ENCODE measurements at places on chromosomes 5 and 9. TPM values are rescaled to one million over a fixed set of nuclear protein-coding genes. Genes with fewer than 3 reads are reported as not detected.
A peak's percentile ranks its signal among the peaks of the same experiment; 100 is the strongest.

DNA sequence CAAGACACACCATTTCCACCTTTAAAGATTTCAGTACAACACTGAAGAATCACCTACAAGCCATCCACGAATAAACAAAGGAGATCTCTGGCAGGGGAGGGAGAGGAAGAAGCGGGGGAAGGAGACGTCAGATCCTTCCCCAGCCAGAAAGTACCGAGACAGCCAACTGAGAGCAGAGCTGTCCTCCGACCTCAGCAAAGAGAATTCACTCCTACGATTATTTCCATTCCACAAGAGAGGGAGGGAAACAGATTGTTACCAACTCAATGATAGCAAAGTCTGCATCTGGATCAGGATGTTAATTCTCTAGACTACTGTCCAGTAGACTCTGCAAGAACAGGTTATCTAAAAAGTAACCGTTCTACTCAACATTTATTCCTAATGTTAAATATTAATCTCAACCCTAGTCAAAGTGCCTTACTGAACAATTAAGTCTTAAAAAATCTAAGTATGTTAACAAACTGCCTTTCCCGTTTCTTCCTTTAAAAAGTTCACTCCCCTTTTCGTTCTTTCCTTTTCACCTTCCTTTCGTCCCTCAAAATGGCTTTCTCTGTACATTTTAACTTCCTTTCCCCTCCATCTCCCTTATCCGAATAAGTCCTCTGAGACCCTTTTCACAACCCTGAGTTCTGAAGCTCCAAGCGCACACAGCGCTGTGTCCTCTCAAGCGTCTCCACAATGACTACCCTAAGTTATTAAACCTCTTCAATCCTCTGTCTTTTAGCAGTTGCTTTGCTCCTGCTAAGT is 1.4 kb downstream of the CHD1 start:
- DNase-seq: peak; percentile 55

The GARIN3 gene
- total RNA-seq: not detected

The CD14 gene
- total RNA-seq: 73.9 TPM

The TYRP1 gene
- total RNA-seq: 31.0 TPM

GRCh38 chr9:77582525-77582924 is 65.6 kb downstream of the GNA14 start:
- DNase-seq: no peak

DNA sequence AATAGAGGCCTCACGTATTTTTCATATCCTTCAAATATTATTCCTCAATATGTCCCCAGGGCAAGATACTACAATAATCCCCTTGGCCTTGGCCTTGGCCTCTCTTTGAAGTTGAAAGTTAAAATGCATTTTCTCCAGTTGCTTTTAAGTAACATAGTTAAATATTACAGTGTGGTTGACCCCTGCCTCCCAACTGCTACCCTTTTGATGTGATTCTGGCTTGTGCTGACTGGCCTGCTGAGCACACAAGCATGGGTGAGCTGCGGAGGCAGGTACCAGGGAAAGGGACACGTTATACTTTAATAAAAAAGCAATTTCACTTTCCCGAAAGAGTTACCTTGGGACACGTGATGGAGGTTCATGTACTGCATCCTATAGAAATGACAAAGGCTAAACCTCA is 17.9 kb upstream of the TMEM252 start:
- DNase-seq: no peak

The TENT4A gene
- 14.8 TPM for total RNA-seq

- no peak for DNase-seq
Measured at GRCh38 chr5:14779975-14780374, 91.6 kb downstream of the ANKH start.

DNA sequence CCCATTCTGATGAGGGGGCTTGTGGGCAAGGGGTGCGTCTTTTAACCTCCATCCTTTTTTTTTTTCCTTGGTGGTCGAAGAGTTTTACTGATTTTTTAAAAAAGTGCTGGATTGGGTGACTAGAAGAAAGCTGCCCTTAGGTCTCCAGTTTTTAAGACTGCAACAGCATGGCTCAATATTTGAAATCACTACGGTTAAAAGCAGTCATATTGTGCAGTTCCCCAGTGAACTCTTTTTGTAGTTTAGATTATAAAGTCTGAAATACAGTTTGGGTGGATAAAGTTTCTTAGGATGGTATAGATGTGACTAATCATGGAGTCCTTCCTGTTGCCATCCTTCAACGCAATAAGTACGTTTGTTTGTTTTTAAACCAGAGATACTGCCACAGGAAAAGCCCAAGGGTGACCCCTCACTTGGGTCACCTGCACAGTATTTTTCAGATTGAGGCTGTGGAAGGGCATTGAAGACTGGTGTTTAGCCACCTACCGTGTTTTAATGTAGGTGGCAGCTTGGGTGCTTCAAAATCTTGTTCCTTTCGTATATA is 520 bp upstream of the DHFR start:
- no peak for DNase-seq

The LRRC19 gene
- not detected for total RNA-seq

The PCDHGB6 gene
- 4.9 TPM for total RNA-seq

DNA sequence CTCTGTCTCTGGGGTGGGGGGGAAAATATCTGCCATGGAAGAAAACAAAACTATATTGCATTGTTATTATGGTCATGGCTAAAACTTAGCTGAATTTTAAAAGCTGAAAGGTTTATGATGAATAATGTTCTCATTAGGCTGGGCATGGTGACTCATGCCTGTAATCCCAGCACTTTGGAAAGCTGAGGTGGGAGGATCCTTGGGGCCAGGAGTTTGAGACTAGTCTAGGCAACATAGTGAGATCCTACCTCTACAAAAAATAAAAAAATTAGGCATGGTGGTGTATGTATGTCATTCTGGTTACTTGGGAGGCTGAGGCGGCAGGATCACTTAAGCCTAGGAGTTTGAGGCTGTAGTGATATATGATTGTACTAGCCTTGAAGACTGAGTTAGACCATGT is 44.5 kb downstream of the IPO11 start:
- DNase-seq: no peak

The SLC6A19 gene
- not detected for total RNA-seq

The PCDH12 gene
- total RNA-seq: 5.4 TPM

The PCDHA1 gene
- not detected for total RNA-seq

DNA sequence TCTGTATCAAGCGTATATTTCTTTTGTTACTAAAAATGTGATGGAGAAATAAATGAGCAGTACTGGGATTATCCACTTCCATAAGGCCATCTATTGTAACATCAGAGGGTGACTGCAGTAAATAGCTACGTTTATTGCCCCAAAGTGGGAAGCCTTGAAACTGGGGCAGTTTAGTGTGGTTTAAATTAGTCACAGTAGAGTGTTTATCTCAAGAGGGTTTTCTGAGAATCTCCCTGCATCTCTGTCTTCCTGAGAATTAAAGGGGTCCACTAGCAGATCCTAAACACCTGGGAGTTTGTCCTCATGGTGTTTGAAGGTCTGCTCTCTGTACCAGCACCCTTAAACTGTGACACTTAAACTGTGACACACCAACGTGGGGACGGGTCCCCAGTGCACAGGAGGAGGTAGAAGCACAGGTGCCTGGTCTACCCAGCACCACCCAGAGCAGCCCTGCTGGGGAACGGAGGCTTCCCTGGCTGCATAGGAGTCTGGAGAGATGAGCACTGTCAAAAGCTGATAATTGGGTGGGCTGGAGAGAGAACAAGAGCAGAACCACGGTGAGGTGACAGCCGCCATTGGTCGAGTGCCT is 25.2 kb downstream of the PRRC2B start:
- no peak for DNase-seq

- DNase-seq: no peak
Measured at GRCh38 chr5:8585230-8586018, 716.5 kb downstream of the MTRR start.

The INSL6 gene
- not detected for total RNA-seq

DNA sequence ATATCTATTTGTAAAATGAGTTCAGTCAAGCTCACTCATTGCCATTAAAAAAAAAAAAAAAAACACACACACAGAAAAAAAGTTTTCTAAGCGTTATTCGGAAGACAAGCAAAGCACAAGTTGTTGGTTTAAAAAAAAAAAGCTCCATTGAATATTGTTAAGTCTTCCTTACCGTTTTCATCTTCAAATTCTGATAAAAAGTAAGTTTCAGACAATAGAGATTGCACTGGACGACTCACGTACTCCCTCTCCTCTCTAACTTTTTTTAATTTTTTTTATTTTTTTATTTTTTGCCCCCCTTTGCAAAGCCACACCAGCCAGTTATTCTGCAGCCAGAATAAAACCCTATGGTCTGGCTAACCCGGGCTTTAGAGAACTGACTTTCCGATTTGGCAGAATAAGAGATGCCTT is 544 bp downstream of the ADAMTS6 start:
- DNase-seq: no peak

DNA sequence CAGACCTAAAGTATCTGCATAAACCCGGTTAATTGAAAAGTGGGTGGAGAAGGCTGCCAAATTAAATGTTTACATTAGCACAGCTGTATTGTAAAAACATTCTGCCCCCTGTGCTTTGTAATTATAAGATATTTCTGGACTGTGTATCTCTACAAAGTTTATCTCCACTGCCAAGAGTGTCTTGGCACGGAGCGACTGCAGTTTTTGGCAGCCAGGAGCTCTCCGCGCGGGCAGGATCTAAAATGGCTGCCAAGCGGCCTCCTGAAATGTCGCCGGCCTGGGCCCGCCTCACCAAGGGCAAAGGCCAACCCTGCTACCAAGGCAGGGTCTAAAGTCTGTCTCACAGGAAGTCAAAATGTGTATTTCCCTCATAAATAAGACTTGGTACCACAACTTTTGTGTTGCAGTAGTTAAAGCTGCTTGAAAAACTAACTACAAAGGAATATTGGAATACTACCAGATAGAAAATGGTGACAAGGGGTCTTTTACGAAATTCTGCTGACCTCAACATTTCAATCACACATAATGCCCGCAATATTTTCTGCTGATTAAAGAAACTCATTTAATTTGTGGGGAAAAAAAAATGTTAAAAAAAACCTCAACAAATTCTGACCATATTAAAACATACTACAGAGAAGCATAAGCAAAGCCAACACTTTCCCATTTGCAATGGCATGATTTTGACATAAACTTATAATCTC is 110.4 kb downstream of the NFIB start:
- DNase-seq: peak; percentile 81

The MGAT4B gene
- 66.5 TPM for total RNA-seq

The AIF1L gene
- 31.1 TPM for total RNA-seq

GRCh38 chr5:9265441-9266287 is 280.2 kb downstream of the SEMA5A start:
- no peak for DNase-seq

DNA sequence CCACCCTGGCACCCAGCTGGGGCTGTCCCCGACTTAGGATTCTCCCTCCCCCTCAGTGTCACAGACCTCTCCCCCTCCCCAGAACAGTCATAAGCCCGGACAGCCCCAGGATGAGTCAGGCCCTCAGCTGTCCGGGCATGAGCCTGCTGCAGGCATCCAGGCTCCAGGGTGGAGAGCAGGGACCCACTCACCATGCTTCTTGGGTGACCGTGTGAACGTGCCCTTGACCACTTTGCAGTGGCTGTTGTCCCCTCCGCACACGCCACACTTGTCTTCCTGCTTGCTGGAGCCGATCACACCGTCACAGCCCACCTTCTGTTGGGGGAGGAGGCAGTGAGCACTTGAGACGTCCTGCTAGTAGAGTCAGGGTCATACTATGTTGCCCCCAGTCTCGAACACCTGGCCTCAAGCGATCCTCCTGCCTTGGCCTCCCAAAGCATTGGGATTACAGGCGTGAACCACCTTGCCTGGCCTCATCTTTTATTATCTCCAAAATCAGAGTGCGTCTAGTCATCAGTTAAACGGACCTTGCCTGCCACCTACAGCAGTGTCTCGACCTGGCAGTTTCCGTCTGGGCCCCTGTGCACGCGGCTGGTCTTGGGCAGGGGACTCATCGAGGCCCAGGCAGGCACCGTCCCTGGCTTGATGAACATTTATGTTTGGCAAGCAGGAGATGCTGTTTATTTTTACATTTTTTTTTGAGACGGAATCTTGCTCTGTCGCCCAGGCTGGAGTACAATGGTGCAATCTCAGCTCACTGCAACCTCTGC is 72.6 kb downstream of the ZNF354C start:
- no peak for DNase-seq

The CD274 gene
- total RNA-seq: 12.4 TPM

The PCA3 gene
- total RNA-seq: not detected

DNA sequence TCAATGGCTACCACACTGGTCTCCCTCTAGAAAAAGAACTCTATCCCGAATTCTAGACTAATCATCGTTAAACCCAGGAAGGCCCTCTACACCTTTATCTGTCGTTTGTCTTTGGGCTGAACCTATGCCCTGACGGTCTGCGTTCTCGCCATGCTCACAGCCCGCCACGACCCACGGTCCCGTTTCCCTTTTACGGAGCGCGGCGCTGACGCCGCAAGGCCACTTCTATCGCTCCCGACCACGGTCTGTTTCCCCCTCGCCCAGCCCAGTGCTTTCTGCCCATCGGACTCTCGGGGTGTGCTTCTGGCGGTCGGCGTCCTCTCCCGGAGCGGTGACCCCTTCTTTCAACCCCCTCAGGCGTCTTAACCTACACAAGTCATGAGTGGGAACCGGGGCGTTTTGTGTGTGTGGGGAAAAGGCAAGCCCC is 974 bp downstream of the C9orf40 start:
- peak; percentile 59 for DNase-seq

The PCDHB4 gene
- 2.4 TPM for total RNA-seq

The GKAP1 gene
- 12.5 TPM for total RNA-seq

- DNase-seq: no peak
Measured at GRCh38 chr9:131495785-131496184, 6.9 kb upstream of the POMT1 start.

- DNase-seq: no peak
Measured at GRCh38 chr9:25703701-25704357, 25.6 kb upstream of the TUSC1 start.

GRCh38 chr9:5736563-5737346 is 96.2 kb downstream of the ERMP1 start:
- no peak for DNase-seq

The PLCXD3 gene
- total RNA-seq: 39.6 TPM

The QRFP gene
- not detected for total RNA-seq

- DNase-seq: peak; percentile 74
Measured at GRCh38 chr5:150411245-150411979, 1.3 kb downstream of the CD74 start.

DNA sequence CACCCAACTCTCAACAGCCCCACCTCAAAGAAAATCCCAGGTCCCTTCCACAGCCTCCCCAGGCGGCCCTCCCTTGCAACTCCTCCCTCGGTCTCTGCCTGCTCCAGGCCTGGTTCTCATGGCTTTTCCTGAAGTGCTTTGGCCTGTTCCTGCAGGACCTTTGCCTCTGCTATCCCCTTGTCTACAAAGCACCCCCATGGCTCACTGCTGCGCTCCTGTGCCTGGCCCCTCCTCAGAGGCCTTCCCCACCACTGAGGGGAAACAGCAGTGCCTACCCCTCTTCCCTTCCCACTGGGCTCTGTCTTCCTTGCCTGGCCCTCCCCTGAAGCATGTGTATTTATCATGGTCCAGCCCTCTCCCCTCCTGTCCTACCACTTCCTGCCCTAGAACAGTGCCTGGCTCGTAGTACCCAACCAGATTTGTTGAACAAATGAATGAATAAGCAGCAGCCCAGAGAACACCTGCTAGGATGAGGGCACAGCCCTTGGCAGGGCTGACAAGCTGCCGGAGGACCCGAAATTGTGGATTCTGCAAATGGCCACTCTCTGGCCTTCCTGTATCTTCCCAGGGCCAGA is 68.6 kb upstream of the LRRTM2 start:
- no peak for DNase-seq

- DNase-seq: no peak
Measured at GRCh38 chr9:78858266-78858665, 561.3 kb downstream of the PSAT1 start.

- no peak for DNase-seq
Measured at GRCh38 chr9:89342213-89342612, 23.9 kb downstream of the SECISBP2 start.
